EL (cell line): ENCODE measurements at places on chromosomes 1 and 21.

DNA sequence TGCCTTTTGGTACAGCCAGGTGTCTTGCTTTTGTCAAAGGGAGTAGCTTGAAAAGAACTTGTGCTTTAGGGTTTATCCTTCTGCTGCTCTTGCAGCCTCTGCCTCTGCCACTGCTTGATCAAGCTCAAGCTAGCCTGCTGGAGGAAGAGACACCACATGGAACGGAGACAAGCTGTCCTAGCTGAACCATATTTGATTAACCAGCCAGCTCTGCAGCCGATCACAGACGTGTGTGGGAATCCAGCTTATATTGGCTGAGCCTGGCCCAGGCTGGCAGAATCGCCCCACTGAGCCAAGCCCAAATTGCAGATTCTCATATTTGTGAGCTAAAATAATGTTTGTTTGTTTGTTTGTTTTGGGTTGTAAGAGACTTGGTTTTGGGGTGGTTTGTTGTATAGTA is 18.7 kb upstream of the FAM78B start:
- DNase-seq, result no peak

DNA sequence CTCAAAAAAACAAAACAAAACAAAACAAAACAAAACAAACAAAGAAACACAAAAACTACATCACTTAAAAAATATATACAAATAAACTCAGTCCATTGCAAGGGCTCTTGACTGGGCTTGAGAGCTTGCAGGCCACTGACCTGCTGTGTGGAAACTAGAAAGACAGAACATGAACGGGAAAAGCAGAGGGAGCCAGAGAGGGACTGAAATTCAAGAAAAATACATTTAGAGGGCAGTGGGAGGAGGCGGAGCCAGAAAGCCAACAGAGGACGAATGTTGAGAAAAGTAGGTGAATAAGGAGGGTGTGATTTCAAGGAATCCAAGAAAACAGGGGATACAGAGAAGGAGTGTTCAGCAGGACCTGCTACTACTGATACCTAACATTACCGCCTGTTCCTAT is 41.4 kb upstream of the PLA2G2C start:
- no peak for DNase-seq

DNA sequence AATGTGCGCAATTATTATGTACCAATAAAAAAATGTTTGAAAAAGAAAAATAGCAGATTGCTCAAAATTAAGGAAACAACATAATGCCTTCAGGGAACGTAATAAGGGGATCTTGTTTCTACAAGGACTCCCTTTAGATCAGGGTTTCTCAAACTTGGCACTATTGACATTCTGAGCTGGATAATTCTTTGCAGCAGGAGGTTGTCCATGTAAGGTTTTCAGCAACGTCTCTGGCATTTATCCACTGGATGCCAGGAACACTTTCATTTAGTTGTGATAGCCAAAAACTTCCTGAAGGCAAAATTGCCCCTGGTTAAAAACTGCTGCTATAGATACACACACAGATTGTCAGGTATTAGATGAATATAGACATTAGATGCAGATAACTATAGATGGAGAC is 666.7 kb upstream of the ADAMTS5 start:
- DNase-seq, result no peak

- DNase-seq, result peak; percentile 7
These were observed 2.5 kb downstream of the AGO4 start for GRCh38 chr1:35810096-35810881.

DNA sequence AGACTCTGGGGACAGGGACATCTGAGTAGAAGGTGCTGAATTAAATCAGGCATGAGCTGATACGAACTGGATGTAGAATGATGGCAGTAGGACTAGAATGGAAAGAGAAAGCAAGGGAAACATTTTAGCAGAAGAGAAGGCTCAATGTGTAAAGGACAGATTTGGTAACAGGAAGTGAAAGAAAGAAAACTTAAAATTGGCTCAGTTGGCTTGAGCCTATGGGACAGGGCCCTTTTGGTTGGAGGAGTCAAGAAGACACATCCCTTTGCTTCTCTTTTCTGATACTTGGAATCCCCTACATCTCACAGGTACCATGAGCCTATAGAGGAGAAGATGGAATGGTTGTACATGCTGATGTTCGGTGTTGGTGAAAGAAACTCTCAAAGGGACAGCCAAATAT is 300.6 kb upstream of the PLXNA2 start:
- no peak for DNase-seq

- DNase-seq, result no peak
These were observed at the start of gene LAMB3 for GRCh38 chr1:209652121-209652735. TSS of gene LAMB3 (minus strand) at chr1:209652425. CDS start at chr1:209650944, 1,481 bp downstream.

- no peak for DNase-seq
These were observed 5.7 kb upstream of the KCNE1 start for GRCh38 chr21:34517491-34518245.
